Activated B cell treated with CpG ODN at 0.5 μM for 24 hours (primary cell): ENCODE measurements at places on chromosomes 2 and 18.

DNA sequence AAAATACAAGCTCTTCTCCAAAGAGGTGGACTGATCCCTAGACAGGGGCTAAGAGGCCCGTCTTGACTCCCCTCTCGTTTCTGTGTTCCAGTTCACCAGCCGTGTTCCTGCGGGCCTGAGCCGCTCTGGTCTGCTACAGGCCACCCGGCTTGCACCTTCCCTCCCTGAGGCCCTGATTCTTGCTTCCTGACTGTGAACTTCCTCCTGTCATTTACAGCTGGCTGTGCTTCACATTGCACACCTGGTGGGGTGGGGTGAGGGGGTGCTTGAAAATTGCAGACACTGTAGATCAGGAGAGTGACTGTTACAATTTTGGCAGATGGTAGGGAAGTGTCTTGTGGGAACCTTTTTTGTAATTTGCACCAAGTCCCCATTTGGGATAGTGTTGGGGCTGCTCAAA is 64.4 kb downstream of the TSN start:
- DNase-seq = no peak

DNA sequence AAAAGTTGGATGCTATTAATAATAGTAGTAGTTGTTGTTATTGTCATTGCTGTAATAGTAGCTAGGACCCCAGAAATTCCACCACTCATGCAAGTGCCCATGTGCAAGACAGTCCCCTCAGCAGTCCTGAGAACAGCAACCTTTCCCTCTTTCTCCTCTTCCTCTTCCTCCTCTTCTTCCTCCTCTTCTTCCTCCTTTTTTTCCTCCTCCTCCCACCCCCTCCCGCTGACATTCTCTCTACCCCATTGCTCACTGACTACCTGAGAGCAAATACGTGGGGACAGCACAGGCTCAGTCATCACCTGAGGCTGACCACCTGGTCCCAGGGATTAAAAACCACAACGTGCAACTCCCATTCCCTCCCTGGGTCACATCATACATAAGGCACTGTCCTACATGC is 41.8 kb downstream of the SMAD7 start:
- no peak for DNase-seq

DNA sequence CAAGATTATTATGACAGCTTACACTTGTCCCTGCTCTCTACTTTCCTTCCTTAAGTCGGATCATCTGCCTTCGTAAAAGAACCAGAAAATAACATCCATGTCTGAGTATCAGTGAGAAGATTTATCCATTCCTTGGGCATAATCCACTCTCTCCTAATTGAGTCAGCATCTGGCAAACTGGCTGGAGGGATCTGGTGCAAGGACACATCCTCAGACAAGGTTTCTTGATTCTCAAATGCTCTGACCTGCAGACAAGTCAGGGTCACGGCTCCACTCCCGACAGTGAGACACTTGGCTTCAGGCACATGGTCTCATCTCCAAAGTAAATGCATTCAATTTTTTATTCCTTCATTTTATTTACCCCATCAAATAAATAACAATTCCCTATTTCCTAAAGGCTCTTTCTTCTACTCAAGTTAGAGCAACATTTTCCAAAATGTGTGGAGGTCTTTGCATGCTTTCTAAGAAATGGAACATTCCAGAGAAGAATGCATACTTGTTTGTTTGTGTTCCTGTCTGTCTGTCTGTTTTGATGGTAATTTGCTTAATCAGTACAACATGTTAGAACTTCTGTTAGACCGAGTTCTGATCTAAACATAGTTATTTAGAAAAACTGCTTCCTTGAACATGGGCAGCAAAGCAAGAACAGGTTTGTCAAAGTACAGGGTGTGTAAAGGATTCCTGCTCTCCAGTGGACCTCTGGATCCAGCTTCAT is 246.9 kb downstream of the IRS1 start:
- no peak for DNase-seq

DNA sequence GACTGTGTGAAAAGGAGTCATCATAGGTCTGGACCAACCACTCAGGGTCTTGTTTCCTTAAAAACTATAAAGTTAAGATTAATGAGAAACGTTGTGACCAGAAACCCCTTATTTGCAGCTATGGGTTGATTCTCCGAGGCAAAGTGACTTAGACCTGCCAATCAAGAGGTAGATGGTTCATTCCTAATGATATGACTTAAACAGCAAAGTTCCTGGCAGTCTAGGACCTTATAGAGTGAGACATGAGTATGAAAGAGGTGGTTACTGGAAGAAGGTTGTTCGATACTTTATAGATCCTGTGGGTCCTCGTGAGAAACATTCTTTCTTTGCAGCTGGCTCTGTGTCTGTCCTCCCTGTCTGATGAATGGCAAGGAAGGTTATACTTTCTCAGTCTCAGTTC is 8.0 kb downstream of the SFXN5 start:
- DNase-seq = no peak

- no peak for DNase-seq
Observed at GRCh38 chr18:39200153-39200552, 1634.6 kb upstream of the CELF4 start.

- no peak for DNase-seq
Observed at GRCh38 chr18:77209587-77209986, 40.1 kb upstream of the GALR1 start.

DNA sequence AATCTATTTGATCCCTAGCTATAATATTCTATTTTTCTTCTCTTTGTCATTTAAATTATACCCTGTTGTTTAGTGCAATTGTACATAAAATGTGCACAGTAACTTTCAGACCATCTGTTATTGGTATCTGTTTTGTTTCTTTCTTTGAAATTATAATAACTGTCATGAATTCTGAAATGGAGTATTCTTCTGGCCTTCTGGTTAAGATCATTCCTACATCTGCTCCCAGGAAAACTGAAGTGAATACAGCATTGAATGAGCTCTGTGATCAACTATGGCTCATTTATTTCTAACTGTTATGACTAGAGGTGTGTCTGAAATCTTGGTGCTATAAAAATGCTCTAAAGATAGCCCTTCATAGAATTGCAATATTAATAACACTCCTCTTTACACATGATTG is 788.4 kb upstream of the TMEFF2 start:
- no peak for DNase-seq

GRCh38 chr18:79522451-79523205 is 126.9 kb downstream of the NFATC1 start:
- DNase-seq = peak; percentile 30

- no peak for DNase-seq
Observed at GRCh38 chr2:65050931-65051330, 5.3 kb upstream of the CEP68 start.

DNA sequence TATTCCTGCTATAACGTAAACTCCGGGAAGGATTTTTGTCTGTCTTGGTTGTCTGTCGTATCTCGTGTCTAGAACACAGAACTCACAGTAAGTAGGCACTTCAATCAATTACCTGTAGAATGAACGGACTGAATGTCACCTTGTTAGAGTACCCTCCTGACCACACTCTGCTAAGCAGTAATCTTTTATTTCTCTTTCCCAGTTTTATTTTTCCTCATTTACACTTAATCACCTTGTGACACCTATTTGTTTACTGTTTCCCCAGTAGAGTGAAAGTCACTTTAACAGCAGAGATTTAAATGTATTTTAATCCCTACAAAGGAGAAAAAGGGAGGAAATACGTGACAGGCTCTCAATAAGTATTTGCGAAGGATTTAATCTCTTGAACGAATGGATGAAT is 514 bp upstream of the EPB41L5 start:
- no peak for DNase-seq

DNA sequence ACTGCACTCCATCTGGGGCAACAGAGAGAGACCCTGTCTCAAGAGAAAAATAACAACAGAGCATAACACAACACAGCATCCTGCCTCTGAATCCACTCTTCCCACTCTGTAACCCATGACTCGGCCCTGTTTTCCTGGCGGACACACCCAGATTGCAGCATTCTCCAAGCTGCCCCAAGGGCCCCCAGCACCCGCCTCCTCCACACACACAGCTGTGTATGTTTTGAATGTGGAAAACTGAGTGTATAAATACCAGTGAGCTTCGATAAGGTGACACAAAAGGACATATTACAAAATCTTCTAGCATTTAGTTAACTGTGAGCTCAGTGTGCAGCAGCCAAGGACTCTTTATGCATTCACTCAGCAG is 13.0 kb downstream of the IMPA2 start:
- no peak for DNase-seq

- DNase-seq = no peak
Observed at GRCh38 chr2:3207091-3207491, 170.5 kb downstream of the EIPR1 start.

DNA sequence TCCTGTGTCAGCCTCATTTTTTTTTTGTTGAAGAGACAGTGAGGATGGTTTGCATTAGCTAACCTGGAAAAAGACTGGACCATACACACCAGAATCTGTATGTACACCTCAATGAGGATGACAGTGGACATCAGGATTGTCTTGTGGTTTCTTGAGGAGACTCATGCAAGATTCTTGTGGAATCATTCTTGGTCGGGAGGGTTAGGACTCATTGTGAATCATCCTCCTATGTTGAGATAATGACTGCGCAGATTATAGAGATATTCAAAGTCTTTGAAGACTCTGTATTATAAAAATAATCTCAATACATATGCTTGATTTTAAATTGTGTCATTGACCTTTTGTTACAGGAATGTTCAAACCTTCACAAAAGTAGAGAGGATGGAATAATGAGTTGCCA is 49.1 kb upstream of the DOCK10 start:
- DNase-seq = no peak

DNA sequence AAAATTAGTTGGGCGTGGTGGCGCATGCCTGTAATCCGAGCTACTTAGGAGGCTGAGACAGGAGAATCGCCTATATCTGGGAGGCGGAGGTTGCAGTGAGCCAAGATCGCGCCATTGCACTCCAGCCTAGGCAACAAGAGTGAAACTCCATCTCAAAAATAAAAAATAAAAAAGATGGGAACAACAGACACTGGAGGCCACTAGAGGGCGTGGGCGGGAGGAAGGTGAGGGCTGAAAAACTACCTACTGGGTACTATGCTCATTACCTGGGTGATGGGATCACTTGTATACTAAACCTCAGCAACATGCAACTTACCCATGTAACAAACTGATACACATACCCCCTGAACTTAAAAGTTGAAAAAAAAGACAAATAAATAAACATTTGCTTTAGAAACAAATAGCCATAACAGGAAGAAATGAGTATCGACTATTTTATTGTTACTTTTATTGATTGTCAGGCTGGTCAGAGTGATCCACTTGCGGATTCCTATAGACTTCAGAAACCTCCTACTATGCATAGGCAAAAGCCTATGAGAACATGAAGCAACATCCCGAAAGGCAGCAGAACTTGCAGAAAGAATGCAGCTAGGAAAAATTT is 61.0 kb downstream of the TMEM163 start:
- no peak for DNase-seq

DNA sequence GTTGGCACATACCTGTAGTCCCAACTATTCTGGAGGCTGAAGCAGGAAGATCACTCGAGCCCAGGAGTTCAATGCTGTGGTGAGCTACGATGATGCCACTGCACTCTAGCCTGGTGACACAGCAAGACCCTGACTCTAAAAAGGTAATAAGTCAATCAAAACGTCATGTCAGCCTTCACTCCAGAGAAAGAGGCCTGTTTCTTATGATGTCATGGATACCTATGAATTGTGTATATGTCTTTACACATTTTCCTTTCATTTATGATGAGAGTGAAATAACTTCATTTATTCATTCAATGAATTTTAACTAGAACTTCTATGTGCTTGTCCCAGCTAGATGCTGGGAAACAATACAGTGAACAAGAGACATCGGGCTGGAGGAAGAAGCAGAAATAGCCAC is 25.0 kb upstream of the ID2 start:
- DNase-seq = no peak

DNA sequence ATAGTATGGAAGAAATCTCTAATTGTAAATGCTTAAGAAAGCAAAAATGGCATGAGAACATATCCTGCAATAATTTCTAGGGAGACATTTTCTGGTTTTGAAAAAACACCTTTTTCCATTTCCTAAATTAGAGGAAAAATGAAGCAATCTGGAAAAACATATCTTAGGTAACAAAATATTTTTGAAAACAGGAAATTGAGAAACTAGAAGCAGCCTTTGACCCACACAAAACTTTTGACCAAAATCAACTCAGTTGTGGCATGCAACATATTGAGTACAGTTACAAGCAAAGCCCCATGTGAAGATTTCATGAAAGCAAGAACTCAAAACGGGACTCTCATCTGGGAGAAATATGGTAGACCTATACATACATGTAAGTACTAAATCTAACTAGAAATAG is 28.6 kb upstream of the CHAC2 start:
- DNase-seq = no peak

DNA sequence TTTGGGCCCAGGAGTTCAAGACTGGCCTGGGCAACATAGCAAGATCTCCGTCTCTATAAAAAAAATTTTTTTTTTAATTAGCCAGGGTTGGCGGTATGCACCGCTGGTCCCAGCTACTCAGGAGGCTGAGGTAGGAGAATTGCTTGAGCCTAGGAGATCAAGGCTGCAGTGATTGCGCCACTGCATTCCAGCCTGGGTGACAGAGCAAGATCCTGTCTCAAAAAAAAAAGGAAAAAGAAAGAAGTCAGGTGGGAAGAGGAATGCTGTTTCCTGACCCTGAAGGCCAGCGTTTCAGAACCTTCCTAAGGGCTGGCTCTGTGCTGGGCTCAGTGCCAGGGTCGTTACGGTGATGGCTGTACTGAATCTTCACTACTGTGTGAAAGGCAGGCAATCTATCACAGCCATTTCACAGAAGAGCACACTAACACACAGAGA is 35.0 kb upstream of the AGAP1 start:
- no peak for DNase-seq

GRCh38 chr2:26645762-26646161 is 4.6 kb upstream of the CIB4 start:
- DNase-seq = no peak

DNA sequence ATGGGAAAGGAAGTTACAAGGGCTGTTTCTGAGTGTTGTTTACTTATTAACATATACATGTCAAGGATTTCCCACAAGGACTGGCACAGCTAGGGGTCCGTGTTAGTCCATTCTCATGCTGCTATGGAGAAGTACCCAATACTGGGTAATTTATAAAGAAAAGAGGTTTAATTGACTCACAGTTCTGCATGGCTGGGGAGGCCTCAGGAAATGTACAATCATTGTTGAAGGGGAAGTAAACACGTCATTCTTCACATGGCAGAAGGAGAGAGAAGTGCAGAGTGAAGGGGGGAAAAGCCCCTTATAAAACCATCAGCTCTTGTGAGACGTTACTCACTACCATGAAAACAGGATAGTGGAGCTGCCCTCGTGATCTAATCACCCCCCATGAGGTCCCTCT is 128.9 kb upstream of the CELF4 start:
- DNase-seq = no peak

GRCh38 chr2:45303417-45304202 is 294.4 kb upstream of the SIX2 start:
- DNase-seq = no peak

GRCh38 chr18:35371412-35372195 is 5.5 kb downstream of the ZNF396 start:
- DNase-seq = no peak

GRCh38 chr2:85717308-85718008 is 23.3 kb downstream of the GNLY start:
- DNase-seq = no peak

DNA sequence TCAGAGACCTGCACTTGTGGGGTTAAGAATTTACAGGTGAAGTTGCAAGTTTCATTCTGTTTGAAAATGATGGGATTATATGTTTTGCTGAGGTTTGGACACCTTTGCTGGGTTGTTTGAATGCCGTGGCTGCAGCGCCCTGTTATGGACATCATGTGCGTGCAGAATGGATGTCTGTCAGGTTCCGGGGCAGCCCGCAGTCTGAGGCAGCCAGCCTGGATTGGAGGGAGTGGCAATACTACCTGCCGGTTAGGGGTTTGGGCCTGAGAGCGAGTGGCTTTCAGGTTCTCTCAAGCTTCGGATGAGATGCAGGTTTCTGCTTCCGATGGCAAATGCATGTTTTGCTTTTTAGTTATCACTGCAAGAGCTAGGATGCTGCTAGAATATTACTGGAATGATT is 1.1 kb downstream of the CASP8 start:
- DNase-seq = no peak
